Left lobe of liver (tissue), 2 donors: ENCODE measurements at places on chromosomes 1 and 21.

- DNase-seq: no peak
Measured at GRCh38 chr1:243471026-243471685, 215.3 kb downstream of the SDCCAG8 start.

- DNase-seq: no peak
Measured at GRCh38 chr1:153985341-153985912, 712 bp downstream of the RAB13 start.

DNA sequence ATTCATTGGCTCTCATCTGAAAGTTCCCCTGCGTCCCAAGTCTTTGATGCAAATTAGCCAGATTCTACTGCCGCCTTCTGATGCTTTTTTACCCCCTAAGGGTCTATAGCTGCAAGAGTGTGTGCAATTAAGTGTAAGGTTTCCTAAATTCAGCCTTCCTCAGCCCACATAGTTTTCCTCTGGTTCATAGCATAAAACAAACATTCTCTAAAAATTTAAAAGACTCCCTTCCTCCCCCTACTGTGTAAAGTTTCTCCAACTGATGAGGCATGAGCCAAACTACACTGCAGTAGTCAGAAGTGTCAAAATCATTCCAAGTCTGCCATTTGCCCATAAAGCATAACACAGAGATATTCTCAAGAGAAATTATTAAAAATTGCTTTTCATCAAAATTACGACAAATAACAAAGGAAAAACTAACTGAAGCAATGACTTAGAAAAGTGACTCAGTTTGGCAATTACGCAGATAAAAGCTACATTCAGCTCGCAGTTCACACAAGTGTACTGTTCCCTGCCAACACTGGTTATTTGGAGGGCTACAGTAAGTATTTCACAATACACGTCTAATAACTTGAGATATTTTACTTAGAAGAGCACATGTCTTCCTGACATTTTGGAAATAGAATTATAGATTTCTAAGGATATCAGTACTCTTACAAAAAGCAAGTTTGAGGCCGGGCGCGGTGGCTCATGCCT, 15.4 kb downstream of the KCNH1 start:
- DNase-seq: no peak

- DNase-seq: peak; percentile 68
Measured at GRCh38 chr1:34858901-34859445, 576 bp downstream of the SMIM12 start.

DNA sequence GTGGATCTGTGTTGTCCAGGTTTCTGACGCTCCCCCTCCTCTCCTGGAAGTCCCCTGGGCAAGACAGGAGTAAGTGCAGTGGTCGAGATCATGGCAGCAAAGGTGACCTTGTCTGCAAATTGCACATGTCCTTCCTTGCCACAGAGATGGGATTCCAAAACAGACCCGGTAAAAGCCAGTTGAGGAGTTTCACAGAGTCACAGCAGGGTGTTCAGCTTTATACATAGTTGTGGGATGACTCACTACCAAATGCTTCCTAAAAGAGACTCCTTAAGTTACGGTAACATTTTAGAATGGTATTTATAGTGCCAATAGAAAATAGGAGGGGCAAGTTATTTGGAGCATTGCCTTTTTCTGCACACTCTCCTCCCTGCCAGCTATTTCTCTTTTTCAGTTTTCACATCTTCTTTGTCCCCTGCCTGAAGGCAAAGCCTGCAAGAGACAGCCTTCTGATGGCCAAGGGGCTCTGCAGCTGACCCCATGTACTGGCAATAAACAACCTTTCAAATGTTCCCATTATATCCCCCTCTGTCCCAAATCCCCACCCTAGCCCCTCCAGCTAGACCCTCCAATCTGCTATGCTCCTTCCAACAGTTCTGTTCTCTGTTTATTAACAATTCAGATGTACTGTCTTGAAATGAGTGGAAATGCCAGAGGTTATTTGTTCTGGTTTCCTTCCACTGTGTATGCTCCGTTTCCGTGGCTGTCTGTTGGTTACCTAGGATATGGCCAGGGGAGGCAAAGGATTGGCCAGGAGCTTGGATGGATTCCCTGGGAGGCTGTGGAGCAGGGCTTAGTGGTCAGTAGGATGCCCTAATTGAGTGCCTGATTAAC, 115.0 kb downstream of the TGFB2 start:
- DNase-seq: no peak

GRCh38 chr1:45952072-45952471, 148.7 kb downstream of the MAST2 start:
- no peak for DNase-seq

DNA sequence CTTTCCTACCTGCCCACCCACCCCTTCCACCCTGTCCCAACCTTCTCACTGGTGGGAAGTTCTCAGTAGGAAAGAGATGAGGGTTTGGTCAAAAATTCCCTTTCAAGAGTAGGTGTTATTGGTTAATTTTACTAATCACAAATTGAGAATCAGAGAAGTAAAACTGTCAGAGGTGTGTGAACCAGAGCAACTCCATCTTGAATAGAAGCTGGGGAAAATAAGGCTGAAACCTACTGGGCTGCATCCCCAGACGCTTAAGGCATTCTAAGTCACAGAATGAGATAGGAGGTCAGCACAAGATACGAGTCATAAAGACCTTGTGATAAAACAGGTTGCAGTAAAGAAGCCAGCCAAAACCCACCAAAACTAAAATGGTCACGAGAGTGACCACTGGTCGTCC, 11.5 kb downstream of the PLA2G2D start:
- no peak for DNase-seq

GRCh38 chr1:36457691-36458090, 6.5 kb downstream of the MRPS15 start:
- no peak for DNase-seq
